ENCODE measurements at places on chromosomes 12 and 14. TPM values are rescaled to one million over a fixed set of nuclear protein-coding genes. Genes with fewer than 3 reads are reported as not detected.

The MSRB3 gene
- total RNA-seq = 47.3 TPM

The GLT1D1 gene
- total RNA-seq = not detected

The DNAH10 gene
- 0.16 TPM for total RNA-seq

The SLC25A47 gene
- not detected for total RNA-seq

The RNASE7 gene
- 0.16 TPM for total RNA-seq

The VRK1 gene
- total RNA-seq = 14.7 TPM

The MYH7 gene
- total RNA-seq = 258 TPM

The DBX2 gene
- not detected for total RNA-seq

The ANKS1B gene
- 1.5 TPM for total RNA-seq

Data from myocyte (in vitro differentiated cells).